CD4-positive, alpha-beta T cell treated with Interleukin-17A for 4 hours (primary cell): ENCODE measurements at places on chromosomes 6 and 20.

DNA sequence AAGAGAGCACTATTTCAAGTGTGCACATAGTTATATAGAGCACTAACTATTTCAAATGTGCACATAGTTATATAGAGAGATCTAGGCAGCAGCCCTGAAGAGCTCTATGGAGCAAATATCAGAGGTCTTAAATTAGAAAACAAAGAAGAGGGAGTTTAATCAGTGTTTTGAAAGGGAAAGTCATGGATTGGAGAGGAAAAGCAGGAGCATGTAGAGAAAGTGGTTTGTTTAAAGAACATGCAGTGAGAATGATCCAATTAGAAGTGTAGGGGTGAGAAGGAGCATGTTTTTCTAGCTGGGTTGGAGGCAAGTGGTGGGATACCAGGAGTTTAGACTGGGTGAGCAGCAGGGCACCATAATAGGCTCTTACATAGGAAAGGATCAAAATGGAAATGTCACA lies 17.2 kb downstream of the TREML1 start:
- no peak for DNase-seq

- no peak for DNase-seq
These were observed 534.3 kb upstream of the NRSN1 start for GRCh38 chr6:23591761-23592160.

DNA sequence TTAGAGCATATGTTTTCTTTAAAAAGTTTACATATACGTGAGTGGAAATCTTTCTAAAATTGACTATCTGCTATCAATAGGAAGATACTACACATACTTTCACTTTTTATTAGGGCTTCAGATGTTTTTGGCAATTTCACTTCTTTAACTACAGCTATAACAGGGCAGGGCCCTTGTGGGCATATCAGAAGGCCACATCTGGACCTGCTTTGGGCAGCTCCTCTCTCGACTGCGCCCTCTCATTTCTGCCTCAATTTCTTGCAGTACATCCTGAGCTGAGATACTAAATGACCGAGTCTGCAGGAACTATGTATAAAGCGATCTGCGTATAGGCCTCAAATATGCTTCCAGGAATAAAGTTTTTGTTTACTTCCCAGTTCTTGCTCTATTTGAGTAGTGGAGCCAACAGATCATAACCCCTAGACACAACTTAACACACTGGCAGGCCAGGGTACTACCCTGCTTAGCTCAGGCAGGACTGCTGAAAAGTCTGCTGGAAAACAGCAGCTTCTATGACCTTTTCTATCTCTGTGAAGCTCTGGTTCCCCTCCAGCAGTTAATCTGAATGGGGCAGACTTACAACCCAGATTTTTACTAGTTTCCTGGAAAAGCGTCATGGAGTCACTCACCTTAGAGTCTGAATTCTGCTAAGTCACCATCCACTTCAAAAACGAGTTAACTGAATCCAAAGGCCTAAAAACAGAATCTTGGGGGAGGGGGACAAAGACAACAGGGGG lies 12.7 kb downstream of the GCLC start:
- no peak for DNase-seq

GRCh38 chr6:106973018-106973835 lies 1.3 kb downstream of the CD24 start:
- no peak for DNase-seq
